CD4-positive, CD25-positive, alpha-beta regulatory T cell (primary cell): ENCODE measurements at places on chromosomes 5 and 9.
A peak's percentile ranks its signal among the peaks of the same experiment; 100 is the strongest.

DNA sequence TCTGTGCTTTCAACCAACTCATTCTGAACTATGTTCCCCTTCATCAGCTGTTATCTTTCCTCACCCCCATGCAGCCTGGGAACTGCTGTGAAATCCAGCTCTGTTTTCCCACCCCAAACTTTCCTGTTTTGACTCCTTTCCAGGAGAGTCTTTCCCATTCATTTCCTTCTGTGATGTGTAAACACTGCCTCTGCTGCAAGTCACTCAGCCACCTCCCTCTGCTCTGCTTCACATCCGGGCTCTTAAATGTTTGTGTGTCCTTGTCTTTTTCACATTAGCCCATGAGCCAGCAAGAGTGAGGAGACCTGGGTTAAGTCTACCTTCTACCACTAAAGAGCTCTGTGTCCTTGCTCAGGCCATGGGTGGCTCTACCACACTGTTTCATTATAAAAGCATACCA, 137.5 kb downstream of the ICE1 start:
- DNase-seq, result no peak

DNA sequence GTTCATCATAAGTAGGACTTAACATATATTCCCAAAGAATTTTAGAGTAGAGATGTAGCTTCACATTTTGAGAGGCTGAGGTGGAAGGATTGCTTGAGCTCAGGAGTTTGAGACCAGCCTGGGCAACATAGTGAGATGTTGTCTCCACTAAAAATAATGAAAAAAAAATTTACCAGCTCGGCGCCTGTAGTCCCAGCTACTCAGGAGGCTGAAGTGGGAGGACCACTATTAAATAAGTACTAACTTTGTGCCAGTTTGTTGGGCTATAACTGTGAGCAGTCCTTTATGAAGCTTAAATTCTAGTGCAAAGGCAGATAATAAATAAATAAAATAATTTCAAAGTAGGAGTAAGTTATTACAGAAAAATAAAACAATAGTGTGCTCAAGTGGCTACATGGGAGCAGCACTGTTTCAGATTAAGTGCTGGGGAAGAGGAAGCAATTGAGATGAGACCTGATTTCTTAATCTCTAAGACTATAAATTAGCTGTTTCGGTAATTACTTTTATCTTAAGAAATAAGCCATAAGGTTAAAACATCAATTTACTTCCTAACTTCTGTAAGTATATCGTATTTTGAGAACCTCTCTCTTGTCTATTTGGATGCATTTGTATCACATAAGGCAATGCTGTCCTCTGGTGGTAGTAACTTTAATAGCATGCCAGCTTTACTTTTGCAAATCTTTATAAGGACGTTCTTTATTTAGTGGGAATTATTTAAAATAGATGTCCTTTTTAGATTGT, 98.9 kb downstream of the CSNK1G3 start:
- DNase-seq, result peak; percentile 74

DNA sequence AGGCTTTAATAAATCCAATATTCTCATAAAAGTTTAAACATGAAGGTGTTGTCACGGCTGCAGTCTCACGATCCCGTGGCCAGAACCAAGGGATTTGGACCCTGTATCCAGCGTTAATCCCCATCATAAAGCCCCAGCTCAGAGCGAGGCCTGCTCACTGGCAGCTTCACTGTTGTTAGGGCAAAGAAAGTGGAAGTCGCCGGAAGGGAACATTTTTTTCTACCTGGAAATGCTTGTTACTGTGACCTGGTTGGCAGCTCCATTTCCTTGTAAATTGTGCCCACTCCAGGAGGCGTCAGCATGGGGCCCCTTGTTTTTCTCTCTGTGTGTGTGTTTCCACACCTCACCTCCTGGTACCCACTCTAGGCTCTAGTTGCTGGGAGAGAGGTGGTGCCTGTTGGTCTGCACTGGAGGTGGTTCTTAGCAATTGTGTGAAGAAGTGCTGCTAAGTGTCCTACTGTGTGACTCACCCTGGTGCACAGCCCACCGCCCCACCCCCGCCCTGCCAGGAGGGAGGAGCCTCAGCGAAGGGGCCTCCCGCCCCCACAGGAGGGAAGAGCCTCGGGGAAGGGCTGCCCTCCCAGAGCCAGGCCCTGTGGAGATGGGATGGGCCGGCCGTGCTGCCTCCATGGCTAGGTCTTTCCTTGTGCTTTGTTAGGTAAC, 105.1 kb downstream of the EHMT1 start:
- peak; percentile 30 for DNase-seq

GRCh38 chr5:74870299-74871067, 4.3 kb upstream of the FAM169A start:
- DNase-seq, result no peak

GRCh38 chr9:81666123-81666522, 23.2 kb downstream of the TLE1 start:
- DNase-seq, result no peak

DNA sequence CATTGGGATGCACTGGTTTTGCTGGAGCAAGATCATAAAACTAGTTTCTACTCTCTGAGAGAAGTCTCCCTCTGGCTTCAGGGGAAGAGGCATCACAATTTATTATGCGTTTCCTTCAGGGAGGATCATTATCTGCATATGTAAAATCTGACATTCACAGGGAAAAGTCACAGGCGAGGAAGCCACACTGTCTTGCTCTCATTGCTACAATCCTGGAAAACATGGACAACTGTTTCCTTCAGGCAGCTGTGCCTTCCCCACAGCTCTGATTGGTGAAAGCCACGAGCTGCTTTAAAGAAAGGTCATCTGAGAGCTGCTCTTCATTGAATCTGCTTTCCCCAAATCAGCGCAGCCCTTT, 397.8 kb downstream of the MED10 start:
- DNase-seq, result no peak

GRCh38 chr5:132848270-132848669, 17.8 kb upstream of the SHROOM1 start:
- DNase-seq, result no peak

DNA sequence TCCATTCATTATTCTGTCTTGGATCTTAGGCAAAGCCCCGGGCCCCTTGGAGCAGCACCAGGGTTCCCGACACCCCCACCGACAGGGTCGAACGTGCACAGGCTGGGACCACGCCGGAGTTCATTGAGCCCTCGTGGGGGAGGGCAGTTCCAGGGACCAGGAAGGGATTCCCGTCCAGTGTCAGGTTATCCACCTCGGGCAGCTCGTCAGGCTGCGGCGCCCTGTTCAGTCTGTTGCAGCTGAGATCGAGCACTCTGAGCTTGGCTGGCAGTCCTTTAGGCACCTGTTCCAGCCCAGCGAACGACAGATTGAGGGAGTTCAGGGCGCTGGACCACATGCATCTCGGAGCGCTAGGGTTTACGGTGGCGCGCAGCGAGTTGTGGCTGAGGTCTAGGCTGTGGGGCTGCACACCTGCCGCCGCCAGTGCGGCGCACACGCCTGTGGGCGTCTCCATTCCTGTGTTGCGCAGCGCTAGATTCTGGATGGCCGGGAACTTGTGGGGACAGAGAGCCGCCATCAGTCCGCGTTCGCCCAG, 1.1 kb downstream of the CD14 start:
- peak; percentile 38 for DNase-seq

DNA sequence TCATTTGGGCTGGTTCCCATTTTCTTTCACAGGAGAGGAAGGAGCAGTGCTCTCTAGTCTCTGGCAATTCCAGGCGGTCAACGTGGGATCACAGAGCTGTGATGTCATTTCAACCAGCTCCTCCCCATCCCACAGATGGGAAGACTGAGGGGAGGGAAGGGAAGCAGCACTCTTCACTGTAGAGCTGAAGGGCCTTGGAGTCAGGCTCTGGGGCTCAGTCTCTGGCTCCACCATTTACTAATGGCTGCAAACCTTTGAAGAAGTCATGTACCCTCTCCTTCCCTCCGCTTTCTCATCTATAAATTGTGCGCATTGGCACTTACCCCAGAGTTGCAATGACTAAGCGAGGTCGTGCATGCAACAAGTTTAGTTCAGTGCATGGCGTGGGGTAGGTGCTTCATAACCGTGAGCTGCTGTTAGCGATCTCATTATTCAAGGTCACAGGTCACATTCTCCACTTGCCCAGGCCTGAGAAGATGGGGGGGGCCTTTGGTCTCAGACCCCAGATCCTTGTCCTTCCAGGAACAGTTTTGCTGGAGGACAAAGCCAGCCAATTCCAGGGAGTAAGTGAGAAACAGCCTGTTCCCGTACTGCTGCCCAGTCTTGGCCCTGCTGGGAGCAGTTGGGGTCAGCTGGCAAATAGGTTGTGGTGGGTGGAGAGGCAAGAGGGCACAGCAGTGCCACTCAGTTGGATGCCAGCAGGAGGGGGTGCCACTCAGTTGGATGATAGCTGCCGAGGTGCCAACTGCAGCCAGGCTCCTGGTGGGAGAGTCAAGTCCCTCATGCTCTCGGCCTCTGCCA, 136.7 kb downstream of the RGS3 start:
- DNase-seq, result no peak

DNA sequence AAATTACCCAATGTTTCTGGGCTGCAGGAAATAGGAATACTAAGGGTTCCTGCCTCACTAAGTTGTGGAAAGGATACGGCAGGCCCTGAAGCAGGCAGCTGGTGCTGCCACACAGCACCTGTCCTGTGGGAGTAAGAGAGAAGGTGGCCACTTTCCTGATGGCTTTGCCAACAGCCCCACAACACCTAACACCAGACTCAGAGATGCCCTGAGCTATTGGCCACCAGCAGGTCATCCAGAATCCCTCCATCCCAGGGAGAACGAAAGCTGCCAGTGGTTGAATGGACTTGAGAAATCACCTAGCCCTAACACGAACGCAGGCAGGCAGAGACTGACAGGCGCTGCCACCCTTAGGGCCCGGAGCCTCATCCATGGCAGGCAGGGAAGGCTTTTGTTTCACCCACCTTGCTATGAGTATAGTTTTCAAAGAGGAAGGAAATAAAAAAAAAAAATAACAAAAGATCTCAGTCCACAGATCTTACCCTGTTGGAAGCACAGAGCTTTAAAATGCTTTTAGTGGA, 82.2 kb downstream of the DCP2 start:
- DNase-seq, result no peak

GRCh38 chr9:113484258-113484730, 20.8 kb downstream of the RGS3 start:
- DNase-seq, result no peak

DNA sequence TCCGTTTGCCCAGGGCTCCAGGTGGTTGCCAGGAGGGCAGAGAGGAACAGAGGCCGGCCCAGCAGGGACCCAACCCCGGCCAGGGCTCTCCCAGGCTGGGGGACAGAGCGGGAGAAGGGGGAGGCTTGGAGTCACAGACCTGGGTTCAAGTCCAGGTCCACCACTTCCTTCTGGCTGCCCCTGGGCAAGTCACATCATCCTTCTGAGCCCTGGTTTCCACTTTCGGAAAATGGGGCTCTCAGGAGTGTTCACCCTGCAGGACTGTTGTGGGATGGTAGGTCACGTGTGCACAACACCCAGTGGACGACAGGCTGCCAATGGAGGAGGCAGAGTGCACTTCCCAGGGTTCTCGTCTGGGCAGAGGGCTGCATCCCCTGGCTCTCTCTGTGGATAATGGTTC, 245.4 kb downstream of the PBX3 start:
- DNase-seq, result no peak

DNA sequence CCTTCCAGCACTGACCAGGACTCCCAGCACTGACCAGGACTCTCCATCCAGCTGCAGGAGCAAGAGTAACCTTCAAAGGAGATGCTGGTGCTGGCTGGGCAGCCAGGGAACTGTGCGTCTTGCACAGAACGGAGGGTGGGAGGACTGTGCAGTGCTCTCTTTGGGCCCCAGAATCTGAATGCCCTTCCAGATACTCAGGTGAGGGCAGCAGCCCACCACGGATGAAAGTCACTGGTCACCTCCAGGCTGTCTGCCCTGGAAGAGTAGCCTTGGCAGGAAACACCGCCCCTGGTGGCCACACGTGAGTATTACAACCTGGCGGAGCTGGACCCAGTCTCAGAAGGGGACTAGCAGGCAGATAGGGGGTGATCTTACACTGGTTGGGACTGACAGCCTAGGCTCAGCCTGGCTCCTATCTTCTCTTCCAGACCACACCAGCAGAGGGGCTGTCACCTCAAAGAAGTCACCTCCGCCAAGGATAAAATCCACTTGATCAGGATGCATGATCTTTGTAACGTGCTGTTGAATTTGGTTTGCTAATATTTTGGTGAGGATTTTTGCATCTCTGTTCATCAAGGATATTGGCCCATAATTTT, 4.8 kb upstream of the SARDH start:
- peak; percentile 55 for DNase-seq

GRCh38 chr5:88761269-88761850, 121.6 kb downstream of the MEF2C start:
- DNase-seq, result no peak

DNA sequence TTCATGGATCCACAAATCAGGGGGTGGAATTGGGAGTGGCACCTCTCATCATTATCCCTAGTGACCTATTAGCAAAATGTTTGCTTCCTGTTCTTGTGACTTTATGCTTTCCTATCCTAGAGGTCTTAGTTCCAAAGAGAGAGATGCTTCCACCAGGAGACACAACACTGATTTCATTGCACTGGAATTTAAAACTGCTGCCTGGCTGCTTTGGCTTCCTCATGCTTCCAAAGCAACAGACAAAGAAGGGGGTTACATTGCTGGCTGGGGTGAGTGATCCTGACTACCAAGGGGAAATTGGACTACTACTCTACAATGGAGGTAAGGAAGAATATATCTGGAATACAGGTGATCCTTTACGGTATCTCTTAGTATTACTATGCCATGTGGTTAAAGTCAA, 69.2 kb upstream of the SH3GL2 start:
- no peak for DNase-seq

DNA sequence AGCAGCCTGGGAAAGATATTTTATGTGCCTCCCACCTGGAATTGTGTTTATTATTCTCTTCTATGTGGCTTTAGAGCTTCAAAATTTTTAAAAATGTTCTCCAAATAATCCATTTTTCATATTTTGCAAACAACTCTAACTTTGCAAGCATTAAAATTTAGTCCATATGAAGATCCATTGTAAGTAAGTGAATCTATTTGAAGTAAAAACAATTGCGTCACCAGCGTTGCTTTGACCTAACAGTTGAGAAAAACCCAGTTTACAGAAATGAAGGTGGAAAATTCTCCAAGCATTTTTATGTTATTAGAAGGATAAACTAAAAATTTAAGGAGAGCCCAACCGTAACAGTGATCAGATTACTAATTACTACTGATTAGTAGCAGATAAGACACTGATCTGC, 38.9 kb upstream of the TLX3 start:
- DNase-seq, result no peak

DNA sequence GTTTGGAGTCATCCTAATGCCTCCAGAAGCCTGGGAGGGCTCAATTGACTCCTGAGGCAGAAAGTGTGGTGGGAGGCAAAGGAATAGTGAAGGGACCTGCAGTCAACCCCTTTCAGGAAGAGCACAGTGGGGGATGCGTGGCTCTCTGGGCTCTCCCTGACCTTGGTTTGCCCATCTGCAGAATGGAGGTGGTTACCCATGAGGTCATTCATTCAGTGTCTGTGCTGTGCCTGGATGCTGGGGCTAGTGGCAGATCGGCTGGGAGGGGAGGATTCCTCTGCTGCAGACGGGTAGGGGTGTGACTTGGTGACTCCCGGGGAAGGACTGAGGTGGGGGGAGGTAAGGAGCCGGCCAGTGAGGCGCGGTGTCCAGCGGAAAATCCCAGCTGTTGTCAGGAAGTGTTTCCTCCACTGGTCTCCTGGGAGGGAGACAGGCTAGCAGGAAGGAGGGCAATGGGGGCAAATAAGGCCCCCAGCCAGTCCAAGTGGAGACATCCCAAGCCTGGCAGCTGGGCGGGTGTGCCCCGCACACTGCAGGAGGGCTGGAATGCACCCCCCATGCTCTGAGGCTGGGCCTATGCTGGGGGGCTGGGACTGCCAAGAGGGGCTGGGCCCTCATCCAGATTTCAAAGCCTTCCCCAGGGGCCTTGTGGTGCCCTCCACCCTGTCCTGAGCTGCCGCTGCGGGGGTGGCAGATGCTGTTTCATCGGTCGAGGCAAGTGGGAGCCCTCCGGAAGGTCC, 10.9 kb downstream of the CXXC5 start:
- DNase-seq, result no peak
